ENCODE measurements at places on chromosomes 1 and 21.

DNA sequence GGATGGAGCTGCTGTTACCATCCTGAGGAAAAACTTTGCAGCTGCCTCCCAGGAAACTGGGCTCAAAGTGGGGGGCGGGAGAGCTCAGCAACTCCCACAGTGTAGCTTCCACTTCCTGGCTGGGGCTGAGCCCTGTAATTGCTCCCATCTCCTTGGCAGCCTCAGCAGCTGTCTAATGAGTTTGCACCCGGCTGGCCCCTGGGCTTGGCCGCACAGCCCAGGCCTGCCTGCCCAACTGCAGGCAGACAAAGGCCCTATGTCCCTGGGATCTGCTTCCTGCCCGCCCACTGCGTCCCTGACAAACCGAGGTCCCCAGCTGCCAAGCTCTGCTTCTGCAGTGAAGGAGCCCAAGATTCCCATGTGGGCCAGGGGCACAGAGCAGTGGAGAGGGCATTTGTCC, 30.1 kb downstream of the EDN2 start:
- DNase-seq: no peak

- no peak for DNase-seq
These were observed 9.1 kb downstream of the RPAP2 start for GRCh38 chr1:92307980-92308379.

DNA sequence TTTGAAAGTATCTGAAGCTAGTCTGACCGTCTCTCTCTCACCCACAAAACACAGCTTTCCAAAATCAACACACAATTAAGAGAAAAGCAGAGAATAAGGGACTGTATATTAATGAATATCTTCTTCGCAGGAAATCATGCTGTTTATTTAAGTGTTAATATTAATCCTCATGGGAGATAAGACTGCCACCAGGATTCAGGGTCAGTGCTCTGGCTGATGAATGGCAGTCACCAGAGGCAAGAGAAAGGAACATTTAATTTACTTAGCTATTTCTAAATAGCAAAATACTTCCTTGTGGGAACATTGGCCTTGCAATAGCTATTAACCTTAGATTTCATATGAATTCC, 2.2 kb downstream of the SCYL3 start:
- DNase-seq: no peak

GRCh38 chr1:71462247-71462646, 381.4 kb upstream of the ZRANB2 start:
- no peak for DNase-seq

GRCh38 chr1:37265786-37266667, 208.4 kb upstream of the ZC3H12A start:
- no peak for DNase-seq

DNA sequence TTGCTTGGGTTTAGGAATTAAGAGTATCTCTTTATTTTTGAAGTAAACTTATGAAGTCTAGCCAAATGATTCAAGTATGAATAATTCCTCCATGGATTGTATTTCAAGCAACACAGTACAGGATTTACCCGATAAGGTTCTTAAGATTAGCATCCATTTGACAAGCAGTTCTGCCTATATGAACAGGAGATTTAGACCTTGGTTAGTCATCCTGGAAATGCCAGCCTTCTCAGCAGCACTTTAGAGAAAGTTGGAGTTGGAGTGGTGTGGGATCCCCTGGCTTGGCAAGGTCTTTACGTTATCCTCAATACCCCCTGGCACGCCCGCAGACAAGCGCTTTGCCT, 1.6 kb downstream of the BCAR3 start:
- no peak for DNase-seq

- DNase-seq: no peak
These were observed 1.4 kb upstream of the CA14 start for GRCh38 chr1:150256198-150256553.

DNA sequence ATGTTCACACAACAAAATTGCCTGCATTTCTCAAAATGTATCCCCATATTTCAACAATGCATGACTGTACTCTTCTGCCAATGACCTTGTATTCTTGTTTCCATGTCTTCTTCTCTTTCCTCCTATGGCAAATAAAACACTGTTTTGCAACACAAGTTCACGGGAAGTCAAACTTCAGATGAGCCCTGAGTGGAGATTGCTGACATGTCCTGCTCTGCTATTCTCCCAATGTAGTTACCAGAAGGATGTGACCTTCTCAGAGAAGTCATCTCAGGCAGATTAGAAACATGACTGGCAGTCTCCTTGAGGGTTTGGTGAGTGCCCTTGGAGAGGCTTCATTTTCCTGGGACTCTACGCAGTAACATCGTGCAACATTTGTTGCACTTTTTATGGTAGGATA, 15.6 kb downstream of the FCGR2B start:
- no peak for DNase-seq

GRCh38 chr21:18384771-18385170, 18.8 kb downstream of the TMPRSS15 start:
- DNase-seq: no peak

- no peak for DNase-seq
These were observed 22.4 kb downstream of the DDX20 start for GRCh38 chr1:111778066-111778465.

- no peak for DNase-seq
These were observed 676.6 kb downstream of the MATN1 start for GRCh38 chr1:30046751-30047150.

DNA sequence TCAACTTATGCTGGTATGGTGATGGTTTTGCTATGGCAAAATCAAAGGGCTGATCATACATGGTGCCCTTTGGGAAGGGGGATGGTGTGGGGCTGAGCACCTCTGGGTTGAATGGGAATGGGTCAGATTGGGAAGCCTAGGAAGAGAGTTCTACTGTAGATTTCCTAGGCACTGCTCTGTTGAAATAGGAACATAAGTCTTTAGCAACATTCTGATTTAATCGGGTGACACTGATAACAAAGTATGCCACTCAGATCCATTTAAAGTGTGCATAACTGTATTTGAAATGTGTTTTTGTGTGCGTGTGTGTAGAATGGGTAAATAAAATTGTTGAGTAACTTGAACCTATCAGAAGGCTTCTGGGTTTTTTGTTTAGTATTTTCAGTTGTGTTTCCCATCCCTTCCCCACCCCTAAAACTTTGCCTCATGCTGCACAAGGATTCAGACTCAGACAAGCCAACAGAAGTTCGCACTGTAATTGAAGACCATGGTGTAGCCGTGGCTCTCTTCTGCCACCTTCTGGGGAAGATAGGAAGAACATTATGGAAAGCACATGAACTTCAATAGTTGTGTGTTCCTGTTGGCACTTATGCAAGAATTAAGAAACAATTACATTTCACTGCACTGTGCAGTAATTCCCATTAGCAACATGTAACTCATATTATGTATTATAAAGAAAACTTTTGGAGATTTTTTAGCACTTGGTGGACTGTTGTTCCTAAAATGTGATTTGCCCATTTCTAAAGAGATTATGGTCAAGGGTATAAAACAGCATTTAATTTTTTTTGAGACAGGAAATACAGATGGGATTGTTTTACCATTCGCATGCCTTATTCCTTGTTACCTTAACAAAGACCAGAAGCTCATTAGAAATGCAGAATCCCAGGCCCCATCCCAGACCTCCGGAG, 10.9 kb upstream of the C4BPB start:
- no peak for DNase-seq

- no peak for DNase-seq
These were observed 2.1 kb downstream of the BRINP3 start for GRCh38 chr1:190475421-190476141.

DNA sequence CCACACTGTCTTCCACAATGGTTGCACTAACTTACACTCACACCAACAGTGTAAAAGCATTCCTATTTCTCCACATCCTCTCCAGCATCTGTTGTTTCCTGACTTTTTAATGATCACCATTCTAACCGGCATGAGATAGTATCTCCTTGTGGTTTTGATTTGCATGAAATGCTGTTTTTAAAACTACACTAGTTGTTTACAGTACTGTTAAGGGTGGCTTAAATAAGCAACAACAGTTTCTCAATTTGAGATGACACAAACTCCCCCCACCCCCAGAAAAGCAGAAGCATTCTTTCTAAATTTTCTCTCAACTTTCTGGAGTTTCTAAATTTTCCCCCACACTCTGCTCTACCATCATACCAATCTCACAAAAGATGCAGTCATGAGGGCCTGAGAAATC, 7.1 kb upstream of the SLAMF7 start:
- DNase-seq: no peak

DNA sequence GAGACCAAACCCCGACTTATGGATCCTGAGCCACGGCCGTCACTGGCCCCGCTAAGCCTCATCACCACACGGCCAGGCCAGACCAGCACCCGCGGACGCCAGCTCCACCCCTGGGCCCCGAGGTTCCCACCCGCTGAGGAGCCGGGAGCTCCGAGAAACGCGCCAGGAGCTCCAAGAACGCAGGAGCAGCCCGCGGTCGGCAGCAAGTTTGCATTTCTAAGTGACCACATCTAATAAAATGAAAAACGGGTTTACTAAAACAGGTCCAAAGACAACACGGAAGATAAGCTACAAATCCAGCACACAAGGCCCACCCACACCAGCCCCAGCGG, 8.1 kb upstream of the C1QTNF12 start:
- DNase-seq: no peak

- DNase-seq: no peak
These were observed 13.1 kb downstream of the MAP1LC3C start for GRCh38 chr1:241985787-241986186.

GRCh38 chr1:98693385-98693784, 31.9 kb downstream of the SNX7 start:
- no peak for DNase-seq

DNA sequence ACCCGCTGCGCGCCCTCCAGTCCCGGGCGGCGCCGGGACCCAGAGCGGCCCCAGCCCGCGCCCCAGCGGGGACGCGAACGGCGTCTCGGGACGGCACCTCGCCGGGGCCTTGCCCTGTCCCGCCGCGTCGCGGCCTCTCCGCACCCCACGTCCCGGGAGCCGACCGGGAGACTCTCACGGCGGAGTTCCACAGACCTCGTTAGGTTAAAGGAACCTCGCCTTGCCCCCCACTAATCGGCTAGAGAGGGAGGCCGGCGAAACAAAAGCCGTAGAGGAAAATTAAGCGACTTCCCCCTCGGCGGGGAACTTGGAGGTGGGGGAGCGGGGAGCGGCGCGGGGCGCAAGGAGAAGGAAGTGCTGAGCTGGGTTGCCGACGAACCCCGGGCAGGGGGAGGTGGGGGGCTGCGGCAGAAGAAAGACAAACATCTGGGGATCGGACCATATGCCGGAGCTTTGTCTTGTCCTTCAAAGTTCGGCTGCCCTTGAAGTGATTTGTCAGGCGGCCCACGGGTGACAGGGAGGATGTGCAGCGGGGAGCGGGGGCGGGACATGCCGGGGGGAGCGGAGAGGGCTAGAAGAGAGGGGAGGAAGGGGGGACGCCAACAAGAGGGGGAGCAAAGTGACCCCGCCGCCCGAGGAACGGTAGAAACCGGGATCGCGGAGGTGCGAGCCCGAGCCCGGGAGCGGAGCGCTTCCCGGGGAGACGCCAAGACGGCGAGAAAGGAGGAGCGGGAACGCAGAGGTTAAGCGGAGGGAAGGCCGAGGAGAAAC, 120.0 kb upstream of the RRP15 start:
- no peak for DNase-seq

- peak; percentile 20 for DNase-seq
These were observed 20.6 kb downstream of the COL6A2 start for GRCh38 chr21:46118316-46119143.

GRCh38 chr1:233490488-233490887, 123.4 kb upstream of the KCNK1 start:
- no peak for DNase-seq

DNA sequence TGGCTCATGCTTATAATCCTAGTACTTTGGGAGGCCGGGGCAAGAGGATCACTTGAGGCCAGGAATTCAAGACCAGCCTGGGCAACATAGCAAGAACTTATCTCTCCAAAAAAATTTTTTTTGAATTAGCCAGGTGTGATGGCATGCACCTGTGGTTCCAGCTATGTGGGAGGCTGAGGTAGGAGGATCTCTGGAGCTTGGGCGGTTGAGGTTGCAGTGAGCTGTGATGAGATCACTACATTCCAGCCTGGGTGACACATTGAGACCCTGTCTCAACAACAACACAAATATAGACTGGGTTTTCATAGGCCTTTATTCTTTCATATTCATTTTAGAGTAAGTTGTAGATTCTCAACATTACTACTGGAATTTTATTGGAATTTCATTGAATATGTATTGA, 12.8 kb downstream of the MED18 start:
- no peak for DNase-seq

- DNase-seq: no peak
These were observed 258.8 kb upstream of the NCAM2 start for GRCh38 chr21:20739421-20739820.

- DNase-seq: no peak
These were observed 259.6 kb upstream of the RRP15 start for GRCh38 chr1:218025454-218025853.

- DNase-seq: no peak
These were observed 126.2 kb downstream of the GRIK3 start for GRCh38 chr1:36908096-36908495.

DNA sequence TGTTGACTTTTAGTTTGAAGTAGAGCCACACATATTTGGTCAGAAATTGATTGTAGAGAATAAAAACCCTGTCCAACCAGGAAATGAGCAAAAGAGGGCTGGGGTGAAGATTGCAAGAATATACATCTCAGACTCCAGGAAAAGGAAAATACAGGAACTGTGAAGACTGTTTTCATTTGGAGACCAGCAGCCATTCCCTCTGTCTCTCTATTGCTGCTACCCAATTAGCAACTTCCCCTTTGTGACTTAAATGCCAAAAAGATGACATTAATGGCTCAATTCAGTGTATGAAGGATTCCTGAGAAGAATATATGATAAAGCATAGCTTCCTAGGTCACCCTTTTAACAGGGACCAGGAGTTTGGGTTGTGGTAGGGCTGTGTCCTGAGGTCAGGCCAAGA, 31.6 kb upstream of the CEP350 start:
- no peak for DNase-seq

- no peak for DNase-seq
These were observed 11.0 kb downstream of the UBL4B start for GRCh38 chr1:110123224-110123623.

- DNase-seq: no peak
These were observed 122.3 kb upstream of the ADAR start for GRCh38 chr1:154730259-154730658.

DNA sequence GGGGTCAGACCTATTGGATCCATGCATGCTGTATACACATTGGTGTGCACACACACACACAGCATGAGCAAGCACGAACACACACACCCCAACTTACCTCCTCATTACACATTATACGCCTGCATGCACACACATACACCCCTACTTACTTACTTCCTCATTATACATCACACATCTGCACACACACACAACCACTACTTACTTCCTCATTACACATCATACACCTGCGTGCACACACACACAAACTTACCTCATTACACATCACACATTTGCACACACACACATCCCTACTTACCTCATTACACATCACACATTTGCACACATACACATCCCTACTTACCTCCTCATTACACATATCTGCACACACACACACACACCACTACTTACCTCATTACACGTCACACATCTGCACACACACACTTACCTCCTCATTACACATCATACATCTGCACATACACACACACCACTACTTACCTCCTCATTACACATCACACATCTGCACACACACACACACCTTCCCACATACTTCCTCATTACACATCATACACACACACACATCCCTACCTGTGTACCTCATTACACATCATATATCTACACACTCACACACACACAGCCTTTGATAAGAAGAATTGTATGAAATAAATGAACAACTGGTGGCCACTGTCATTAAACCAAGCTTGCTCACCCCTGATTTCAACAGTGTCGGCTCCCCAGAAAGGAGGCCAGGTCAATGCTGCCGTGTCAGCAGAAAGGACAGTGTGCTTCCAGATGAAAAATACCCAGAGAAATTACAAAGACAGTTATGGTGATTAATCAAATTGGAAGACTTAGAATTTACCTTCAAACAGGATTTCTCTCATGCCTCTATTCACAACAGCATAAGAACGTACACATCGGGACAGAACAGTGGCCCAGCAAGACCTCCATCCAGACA, 117.8 kb downstream of the SETD4 start:
- no peak for DNase-seq
